Amniotic stem cell (primary cell): ENCODE measurements at places on chromosomes 11 and 22.

GRCh38 chr11:83150450-83150849 is 6.5 kb upstream of the PCF11 start:
- no peak for DNase-seq

DNA sequence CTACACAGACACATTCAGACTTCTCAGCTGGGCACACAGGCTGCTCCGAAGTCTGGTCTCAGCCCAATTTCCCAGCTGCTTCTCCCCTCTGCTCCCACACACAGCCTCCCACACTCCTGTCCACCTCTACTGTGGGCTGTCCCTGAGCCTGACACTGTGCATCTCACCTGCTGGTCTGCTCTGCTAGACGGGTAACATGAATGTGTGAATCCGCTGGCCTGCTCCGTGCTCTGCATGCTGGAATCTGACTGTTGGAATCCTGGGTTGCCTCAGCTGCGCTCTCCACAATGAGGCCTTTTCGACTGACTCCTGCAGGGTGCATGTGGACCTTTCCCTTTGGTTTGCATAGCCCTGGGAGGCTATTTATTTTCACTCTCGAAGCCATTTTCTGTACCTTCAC is 489.5 kb upstream of the B3GAT1 start:
- DNase-seq: no peak

- DNase-seq: no peak
Measured at GRCh38 chr11:17421781-17422180, 33.3 kb upstream of the KCNJ11 start.

DNA sequence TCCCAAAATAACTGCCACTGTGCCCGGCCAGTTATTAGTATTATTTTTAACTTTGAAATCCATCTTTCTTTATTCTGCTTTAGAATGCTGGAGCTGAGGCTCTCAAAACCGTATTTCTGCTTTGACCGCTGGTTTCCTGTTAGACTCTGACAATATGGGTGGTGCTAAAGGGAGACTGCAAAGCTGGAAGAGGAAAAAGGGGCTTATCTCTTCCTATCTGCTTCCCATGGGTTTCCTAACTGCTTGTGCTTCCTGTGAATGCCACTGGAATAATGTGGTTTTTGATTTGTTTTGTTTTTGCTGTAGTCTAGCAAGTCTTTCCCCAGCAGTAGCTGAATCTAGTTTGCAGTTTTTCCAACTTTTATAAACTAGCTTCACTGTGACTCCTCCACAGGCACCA is 43.6 kb downstream of the XRRA1 start:
- no peak for DNase-seq

GRCh38 chr11:120634706-120635105 is 123.2 kb downstream of the GRIK4 start:
- DNase-seq: no peak

GRCh38 chr11:99148352-99148751 is 127.6 kb downstream of the CNTN5 start:
- DNase-seq: no peak

GRCh38 chr22:48187356-48187755 is 1424.9 kb downstream of the TBC1D22A start:
- no peak for DNase-seq

DNA sequence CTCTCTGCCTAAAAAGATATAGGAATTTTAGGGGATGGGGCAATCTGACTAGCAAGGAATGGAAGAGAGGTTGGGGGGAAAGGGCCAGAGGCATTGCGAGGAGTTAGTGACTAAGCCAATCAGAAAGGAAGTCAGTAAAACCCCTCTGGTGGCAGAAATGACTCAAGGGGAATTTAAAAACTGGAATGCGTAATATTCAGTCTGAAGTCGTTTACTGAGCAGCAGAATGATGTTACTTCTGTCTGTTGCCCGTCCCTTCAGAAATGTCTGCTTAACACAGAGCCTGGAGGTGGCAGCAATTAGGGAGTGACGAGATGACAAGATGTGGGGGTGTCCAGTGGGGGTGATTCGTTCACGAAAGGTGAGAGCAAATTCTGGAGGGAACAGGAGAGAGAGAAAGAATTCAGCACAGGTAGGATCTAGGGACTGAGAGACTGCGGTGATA is 107.7 kb upstream of the CLMP start:
- DNase-seq: peak; percentile 54
